LNCaP clone FGC (cell line): ENCODE measurements at places on chromosomes 3 and 15.

DNA sequence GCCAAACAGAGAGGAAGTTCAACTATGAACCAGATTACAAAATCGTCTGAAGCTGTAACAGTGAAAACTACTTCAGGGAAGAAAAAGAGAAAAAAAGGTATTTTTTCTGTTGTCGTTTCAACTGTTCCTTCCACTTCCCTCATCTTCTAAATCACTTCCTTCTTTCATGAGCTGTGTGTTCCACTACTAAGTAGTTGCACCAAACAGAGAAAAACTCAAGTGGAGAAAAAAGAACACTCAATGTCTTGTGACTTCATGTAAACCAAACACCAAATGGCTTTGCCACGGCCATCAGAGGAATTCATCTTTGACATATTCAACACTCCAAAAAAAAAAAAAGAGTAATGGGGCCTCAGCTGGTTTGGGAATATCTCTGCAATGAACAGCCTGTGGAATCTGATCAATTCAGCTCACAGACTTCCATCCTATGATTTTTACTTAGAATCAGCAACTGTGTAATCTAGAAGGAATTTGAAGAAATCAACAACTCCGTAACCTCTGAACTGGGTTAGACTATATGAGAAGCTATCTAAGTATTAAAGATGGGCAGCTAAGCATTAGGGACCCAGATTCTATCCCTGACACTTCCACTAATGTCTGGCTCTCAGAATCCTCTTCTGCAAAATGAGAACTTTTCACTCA is 47.5 kb upstream of the RNF7 start:
- DNase-seq = no peak

DNA sequence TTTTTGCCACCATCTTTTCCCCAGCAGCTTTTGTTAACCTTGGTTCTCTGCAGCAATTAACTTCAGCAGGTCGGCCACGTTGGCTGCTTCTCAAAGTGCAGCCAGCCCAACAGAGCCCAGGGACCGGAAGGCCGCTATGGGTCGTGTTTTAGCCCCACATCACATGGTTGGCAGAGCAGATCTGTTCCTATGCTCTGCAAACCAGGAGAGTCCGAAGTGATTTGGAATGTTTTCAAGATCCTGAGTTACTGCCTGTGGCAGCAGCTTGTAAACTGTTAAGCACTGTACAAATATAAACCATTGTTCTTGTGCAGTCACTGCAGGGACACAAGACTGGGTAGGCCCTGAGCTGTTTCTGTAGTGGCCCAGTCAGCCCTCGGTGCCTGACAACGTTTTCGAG is 69.6 kb upstream of the MYZAP start:
- peak; percentile 96 for DNase-seq

- DNase-seq = no peak
Measured at GRCh38 chr3:129398803-129399144, 29.7 kb downstream of the EFCAB12 start.

- DNase-seq = no peak
Measured at GRCh38 chr3:22734207-22734606, 468.9 kb upstream of the UBE2E2 start.

DNA sequence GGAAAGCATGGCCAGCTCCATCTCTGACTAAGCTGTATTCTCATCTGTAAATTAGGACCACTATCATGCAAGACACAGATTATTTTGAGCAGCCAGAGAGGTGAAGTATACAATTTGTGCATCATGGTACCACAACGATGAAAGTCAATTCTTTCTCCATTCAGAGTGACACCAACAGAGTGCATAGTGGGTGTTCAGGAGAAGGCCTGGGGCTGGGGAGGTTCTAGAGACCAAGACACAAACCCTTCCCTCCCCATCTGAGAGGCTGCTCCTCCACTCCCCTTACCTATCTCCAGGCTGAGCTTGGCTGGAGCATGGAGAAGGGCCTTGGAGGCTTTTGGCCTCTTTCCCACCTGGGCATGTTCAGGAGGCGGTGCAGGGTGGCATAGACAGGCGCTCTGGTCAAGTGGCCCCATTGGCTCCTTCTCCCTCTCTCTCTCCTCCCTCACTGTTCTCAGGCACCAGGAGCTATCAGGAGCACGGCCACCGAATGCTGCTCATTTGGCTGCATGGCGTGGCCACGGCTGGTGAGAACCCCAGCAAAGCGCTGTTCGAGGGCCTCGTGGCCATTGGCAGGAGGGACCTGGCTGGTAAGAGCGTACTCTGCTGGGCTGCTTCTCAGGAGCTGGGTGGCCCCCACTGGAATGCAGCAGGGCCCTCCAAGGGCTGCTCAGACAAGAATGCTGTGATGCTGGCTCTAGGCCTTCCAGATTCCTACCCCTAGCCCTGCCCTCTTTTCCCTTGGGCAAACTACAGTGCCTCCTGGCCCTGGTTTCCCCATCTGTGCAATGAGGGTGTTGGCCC is 37.9 kb downstream of the ANKDD1A start:
- DNase-seq = no peak
